Stomach (tissue), 19 donors: ENCODE measurements at places on chromosomes 2 and 18. TPM values are rescaled to one million over a fixed set of nuclear protein-coding genes. Genes with fewer than 3 reads are reported as not detected.

- no peak for DNase-seq
Measured at GRCh38 chr2:189300916-189301315, 121.4 kb upstream of the COL5A2 start.

- no peak for DNase-seq
Measured at GRCh38 chr2:169080250-169081069, 11.1 kb downstream of the DHRS9 start.

PFN4 gene
- not detected for total RNA-seq

GRCh38 chr2:135744760-135745314 is 3.2 kb downstream of the UBXN4 start:
- DNase-seq: peak; percentile 30

CYP27C1 gene
- not detected for total RNA-seq

AKAIN1 gene
- not detected for total RNA-seq

RAB12 gene
- 88.5 TPM for total RNA-seq

GRCh38 chr2:136239079-136239685 is 121.2 kb upstream of the CXCR4 start:
- no peak for DNase-seq

TMEM17 gene
- not detected for total RNA-seq

DNA sequence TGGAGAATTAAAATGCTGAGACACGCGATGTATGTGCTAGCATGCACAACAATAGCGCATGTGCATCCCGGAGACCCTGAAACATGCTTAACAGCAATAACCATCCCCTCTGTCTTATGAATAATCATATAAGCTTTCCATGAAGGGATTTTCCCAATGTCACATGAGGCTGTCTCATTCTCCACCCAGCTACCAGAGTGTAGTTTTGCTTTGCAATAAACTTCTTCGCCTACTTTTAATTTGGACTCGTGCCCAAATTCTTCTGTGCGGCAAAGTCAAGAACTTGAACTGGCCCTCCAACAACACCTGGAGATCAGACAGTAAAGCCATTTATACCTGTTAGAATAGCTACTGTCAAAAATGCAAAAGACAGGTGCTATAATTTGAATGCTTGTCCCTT is 15.5 kb downstream of the LYG1 start:
- no peak for DNase-seq

DNA sequence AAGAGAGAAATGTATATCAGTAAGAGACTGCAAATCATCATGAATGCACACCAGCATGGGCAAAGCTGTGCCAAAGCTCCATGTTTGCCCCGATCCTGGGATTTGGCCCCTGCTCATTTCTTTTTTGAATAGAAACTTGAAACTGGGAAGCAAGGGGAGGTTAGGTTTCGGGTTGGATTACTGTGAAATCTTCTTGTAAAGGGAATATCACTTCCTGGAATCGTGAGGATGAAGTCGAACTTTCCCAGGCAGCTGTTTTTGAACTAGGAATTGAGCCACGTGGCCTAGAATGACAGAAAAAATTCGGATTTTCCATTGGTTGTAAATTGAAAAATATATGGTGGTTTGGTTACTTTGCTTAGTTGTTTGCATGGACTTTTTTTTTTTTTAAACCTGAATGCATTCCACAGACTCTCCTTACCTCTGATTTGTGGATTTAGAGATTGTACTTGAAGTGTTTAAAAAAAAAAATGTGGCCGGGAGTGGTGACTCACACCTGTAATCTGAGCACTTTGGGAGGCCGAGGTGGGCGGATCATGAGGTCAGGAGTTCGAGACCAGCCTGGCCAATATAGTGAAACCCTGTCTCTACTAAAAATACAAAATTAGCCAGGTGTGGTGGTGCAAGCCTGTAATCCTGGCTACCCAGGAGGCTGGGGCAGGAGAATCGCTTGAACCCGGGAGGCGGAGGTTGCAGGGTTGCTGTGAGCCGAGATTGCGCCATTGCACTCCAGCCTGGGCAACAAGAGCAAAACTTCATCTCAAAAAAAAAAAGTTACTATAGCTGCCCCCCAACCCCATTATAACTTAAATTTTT is 32.1 kb downstream of the GRHL1 start:
- no peak for DNase-seq

GRCh38 chr2:18750672-18751554 is 161.5 kb upstream of the NT5C1B start:
- DNase-seq: no peak

MAL gene
- 38.0 TPM for total RNA-seq

DNA sequence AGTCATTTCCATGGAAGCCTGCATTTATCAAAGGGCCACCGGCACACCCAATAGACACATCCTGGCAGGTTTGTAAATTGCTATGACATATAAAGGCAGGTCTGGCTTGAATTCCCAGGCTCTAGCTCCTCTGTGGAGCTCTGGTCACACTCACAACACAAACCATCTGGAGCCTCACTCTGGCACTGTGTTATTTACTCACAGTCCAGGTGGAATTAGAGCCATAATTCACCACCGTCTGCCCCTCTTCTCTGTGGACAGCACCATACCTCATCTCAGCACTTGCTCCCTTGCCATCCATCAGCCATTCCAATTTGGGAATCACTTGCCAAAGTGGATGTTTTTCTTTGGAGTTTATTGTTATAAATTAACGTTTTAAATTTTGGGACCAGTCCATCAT is 84.3 kb upstream of the OSR1 start:
- no peak for DNase-seq

DNA sequence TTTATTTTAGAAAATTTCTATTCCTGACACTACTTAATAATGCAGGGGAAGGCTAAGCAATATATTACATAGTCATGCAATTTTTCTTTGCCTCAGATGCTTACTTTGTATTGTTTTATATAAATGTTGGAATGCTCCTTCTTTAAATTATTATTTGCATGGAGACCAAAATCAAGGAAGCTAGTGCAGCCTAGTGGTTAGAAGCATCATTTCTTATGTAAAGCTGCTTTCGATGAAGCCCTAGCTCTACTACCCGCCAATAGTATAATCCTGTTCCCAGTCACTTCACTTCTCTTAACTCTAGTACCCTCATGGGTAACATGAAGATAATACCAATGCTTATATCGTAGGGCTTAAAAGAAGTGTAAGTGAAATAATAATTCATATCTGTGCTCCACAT is 198.9 kb downstream of the LRATD1 start:
- no peak for DNase-seq
